Left colon (tissue), 2 donors: ENCODE measurements at places on chromosomes 3 and 15. TPM values are rescaled to one million over a fixed set of nuclear protein-coding genes. Genes with fewer than 3 reads are reported as not detected.

ALG1L2 gene
- total RNA-seq, result 0.78 TPM

GRCh38 chr3:98954242-98954641 lies 52.7 kb upstream of the DCBLD2 start:
- no peak for DNase-seq

DNA sequence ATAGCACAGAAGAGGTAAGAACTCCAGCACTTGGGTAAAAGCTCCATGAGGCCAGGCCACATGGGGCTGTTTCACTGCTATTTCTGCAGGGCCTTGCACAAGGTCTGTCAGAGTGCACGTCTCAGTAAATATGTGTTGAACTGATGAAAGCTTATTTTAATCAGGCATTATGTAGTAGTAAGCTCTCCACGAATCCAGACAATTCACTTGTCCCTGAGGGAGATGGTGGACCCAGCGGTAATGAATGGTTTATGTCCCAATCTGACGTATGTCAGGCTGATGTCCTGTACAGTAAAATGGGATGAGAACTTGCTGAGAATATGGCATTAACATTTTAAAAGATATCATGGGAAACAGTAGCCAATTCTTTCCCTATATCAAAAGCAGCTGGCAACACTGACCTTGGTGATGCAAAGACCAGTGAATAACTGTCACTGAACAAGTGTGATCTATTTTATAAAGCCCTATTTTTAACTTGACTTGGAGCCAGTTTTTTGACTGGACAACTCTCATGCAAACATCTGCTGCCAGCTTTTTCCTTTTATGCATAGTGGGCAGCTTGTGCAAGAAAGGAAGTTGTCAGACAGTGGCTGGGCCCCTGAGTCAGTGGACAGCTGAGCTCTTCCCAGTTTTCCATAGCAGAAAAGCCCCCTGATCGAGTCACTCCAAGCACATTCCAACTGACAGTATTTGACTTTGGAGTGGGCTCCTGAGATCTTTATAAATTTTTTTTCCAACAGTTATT lies 519.8 kb upstream of the MDFIC2 start:
- no peak for DNase-seq

ISLR gene
- total RNA-seq, result 10.2 TPM

DNA sequence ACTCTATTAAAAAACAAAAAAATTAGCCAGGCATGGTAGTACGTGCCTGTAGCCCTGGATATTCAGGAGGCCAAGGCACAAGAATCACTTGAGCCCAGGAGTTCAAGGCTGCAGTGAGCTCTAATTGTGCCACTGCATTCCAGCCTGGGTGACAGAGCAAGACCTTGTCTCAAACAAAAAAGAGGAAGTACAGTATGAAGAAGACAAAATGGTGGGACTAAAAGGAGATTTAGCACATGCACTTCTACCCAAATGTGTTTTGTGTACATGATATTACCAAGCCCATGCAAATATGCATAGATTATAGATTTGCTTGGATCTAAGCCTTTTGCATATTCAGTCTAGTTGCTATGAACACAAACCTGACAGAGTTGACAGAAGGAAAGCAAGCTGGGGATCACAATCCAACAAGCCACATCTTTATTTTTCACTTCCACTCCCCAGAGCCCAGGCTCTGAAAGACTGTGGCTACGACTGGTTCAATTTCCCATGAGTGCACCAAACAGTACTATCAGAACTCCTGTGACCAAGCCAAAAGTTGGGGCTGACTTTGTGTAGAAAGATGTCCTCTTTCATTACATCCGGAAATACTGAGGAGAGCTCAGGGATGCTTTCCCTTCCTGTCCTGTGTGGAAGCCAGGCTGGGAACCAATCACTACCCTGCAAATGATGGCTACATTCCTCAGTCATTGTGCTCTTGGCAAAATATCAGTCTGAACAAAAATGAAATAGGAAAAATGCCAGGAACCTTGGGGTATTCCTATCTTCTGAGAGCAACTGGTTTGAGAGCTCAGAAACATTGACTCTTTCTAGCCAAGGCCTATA lies 49.4 kb downstream of the TGM4 start:
- DNase-seq, result no peak

DNA sequence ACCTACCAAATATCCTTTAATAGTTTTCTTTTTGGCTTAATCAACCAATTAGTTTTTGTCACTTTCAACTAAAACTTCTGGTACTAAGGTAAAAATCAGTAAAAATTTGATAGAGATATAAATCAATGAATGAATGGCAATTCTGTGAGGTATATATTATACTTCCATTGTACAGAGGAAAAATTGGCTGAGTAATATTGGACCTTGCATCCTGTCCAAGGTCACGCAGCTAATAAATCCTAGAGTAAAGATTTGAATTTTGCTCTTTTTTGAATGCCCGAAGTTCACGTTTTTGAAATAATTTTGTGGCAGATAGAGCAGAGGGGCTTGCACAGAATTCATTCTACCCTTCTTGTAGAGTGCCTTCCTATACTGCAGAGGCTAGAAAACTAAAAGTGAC lies 81.1 kb upstream of the ZNF280D start:
- no peak for DNase-seq

MEIS2 gene
- total RNA-seq, result 11.3 TPM

DNA sequence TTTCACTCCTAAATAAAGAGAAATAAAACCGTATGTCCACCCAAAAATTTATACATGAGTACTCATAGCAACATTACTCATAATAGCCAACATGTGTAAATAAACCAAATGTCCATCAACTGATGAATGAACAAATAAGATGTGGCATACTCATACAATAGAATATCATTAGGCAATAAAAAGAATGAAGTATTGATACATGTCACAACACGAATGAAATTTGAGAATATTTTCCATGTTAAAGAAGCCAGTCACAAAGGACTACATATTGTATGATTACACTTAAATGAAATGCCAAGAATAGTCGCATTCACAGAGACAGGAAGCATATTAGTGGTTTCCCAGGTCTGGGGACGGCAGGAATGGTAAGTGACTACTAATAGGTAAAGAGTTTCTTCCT lies 869.2 kb downstream of the IGSF11 start:
- no peak for DNase-seq

ROPN1 gene
- 2.0 TPM for total RNA-seq

- DNase-seq, result no peak
These were observed 194.1 kb downstream of the TPRG1 start for GRCh38 chr3:189365609-189366564.

SLC25A20 gene
- total RNA-seq, result 43.0 TPM

DNA sequence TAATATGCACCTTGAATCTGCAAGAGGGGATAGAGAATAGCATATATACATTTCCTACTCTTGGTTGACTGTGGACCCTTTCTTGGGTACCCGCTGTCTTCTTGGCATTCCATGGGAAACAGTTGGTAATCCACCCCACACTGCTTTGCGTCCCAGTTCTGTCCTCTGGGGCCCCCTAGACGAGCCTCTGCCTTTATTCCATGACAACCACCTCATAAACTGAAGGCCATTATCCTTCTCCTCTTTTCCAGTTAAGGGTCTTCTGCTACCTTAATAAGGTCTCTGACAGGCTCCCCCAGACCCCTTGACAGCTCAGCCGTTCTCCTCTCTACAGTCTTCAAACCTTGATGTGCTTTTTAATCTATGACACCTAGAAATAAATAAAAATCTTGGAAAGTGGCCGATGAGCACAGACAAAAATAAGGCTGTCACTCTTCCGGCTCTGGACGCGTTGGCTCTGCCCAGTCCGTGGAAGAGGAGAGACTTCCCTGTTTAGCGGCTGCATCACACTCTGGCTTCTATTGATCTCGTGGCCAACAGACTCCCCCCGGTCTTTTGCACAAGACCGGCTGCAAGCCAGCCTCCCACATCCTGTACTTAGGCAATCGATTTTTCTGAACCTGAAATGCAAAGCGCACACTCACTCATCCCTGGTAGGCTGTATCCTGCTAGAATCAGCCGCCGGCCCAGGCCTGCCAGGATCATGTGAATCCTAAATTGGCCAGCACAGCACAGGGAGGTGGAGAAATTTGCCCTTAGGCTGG lies 251.0 kb upstream of the TLE3 start:
- no peak for DNase-seq
